CD4-positive, CD25-positive, alpha-beta regulatory T cell (primary cell): ENCODE measurements at places on chromosomes 12 and 14. TPM values are rescaled to one million over a fixed set of nuclear protein-coding genes. Genes with fewer than 3 reads are reported as not detected.

CLBA1 gene
- total RNA-seq = 0.89 TPM

GRCh38 chr14:91246051-91246852 lies 1.7 kb upstream of the GPR68 start:
- peak; percentile 78 for DNase-seq

WNT5B gene
- not detected for total RNA-seq

GRCh38 chr12:78371284-78371683 lies 493.3 kb upstream of the SYT1 start:
- no peak for DNase-seq

DNA sequence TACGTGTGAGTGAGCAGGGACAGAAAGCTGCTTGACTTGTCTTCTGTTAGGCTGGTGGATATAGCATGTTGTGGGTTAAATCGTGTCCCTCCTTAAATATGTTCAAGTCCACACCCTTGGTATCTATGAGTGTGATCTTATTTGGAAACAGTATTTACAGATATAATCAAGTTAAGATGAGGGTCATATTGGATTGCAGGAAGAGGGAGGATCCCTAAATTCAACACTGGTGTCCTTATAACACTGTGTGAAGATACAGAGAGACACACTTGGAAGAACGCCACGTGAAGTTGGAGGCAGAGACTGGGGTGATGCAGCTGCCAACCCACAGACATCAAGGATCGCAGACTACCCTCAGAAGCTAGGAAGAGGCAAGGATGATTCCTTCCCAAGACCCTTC lies 275.2 kb upstream of the SSTR1 start:
- DNase-seq = no peak

- DNase-seq = peak; percentile 4
These were observed at the start of gene DACT1 for GRCh38 chr14:58637391-58638230. DACT1 (plus strand) TSS chr14:58637962; CDS start chr14:58638203, 241 bp downstream.

DNA sequence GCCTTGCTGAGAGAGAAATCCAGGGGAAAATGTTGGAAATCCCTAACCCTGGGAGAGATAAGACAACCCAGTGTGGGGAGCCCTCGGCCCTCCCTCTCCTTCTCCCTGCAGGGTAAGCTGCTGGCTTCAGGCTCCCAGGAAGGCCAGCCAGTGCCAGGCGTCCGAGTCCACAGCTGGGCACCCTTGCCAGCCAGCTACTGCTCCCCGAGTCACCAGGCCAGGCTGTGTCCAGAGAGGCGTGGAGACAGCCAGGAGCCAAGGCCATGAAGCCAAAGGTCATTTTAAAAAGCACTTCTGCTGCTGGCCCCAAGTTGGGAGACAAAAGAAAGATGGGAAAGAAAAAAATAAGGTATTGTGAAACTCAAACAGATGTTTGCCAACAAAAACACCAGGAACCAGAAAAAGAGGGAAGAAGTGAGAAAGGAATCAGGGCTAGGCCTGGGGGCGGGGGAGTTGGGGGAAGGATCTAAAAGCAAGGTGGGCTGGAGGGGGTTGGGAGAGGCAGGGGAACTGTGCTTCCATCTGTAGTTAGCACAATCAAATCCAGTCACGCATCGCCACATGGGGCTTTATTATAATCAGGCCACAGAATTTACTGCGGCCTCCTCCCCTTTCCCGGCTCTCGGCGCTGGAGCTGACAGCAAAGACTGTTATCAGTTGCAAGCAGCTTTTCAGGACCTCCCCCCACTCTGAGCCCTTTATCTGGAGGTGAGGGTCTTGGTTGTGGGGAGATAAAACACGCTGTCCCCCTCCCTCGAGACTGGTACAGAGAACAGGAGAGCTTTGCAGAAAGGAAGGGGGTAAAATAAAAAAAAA lies 33.5 kb downstream of the RBM19 start:
- DNase-seq = no peak

DNA sequence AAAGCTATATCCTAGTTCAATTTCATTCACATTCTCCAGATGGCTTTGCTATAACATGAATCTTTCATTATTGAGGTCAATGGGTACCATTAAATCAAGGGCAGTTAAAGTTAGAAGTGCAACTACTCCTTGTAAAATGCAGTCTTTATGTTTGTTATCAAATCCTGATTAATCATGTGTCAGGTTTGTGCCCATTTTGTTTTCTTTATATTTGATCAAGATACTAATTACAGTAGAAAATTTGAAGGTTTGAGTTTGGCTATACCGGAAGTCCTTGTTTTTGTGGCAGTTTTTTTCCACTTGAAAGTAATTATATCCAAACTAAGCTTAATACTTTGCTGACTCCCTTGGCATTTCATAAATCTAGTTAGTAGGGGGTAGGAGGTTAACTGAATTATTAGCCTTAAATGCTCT lies 513.0 kb downstream of the DIO2 start:
- no peak for DNase-seq

GRCh38 chr14:49896966-49897365 lies 4.1 kb downstream of the ARF6 start:
- no peak for DNase-seq

GRCh38 chr14:40362856-40363255 lies 930.6 kb upstream of the FBXO33 start:
- no peak for DNase-seq

GRCh38 chr12:102522768-102523167 lies 42.4 kb upstream of the IGF1 start:
- DNase-seq = no peak

DNA sequence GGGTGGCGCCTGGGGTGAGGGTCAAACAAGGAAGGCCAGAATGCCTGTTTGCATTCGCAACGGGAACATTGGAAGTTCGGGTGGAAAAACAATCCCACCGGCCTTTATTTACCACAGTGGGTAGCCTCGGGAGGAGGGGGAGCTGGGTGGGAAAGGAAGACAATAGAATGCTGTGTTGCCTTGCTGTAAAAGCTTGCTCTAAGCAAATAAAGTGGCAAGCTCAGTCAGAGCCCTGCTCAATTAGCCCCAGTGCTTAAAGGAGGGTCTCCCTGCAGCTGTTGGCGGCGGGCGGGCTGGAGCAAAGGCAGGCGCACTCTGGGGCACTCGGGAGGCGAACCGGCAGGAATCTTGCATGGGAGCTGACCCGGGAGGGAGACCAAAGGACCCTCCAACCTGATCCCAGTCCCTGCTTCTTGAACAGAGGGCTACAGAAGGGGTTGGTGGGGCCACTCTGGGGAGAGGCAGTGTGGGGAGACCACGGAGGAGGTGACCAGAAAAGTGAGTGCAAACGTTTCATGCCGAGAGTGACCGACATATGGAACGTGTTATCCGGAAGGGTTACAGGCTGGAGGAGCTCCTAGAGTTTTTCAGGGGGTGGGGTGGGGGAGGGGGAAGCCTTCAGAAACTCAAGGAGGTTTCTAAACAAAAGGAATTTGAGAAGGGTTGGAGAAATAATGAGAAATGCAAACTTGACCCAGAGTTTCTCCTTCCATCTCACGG lies 48.5 kb downstream of the NTF3 start:
- no peak for DNase-seq
